Activated CD8-positive, alpha-beta T cell treated with anti-CD3 and anti-CD28 coated beads, Interleukin-2, amount 10 ng/mL, durations not matched to agents 7 days and 5 days (primary cell): ENCODE measurements at places on chromosomes 2 and 18. TPM values are rescaled to one million over a fixed set of nuclear protein-coding genes. Genes with fewer than 3 reads are reported as not detected.

SKOR2 gene
- not detected for total RNA-seq

GAD1 gene
- total RNA-seq: 2.2 TPM

AGXT gene
- not detected for total RNA-seq

FAM124B gene
- 0.21 TPM for total RNA-seq

RPRM gene
- total RNA-seq: 0.24 TPM
